ENCODE measurements at places on chromosomes 3 and 15.

DNA sequence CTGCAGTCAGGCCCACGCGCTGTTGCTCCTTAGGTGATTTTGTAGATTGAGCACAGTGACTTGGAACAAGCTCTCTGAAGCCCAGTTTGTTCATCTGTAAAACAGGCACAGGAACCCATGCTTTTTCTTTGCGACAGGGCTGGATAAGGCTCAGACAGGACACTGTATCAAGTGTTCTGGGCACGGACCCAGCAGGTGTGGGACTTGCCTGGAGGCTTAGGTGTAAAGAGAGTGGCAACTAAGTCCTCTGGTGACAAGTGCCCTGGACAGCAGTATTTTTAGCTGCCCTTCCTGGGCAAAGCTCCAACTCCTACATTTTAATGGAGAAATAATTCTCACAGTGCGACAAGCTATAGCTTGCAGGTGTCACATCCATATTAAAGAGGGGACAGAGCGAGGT is 32.2 kb downstream of the CD276 start:
- DNase-seq = peak; percentile 65

DNA sequence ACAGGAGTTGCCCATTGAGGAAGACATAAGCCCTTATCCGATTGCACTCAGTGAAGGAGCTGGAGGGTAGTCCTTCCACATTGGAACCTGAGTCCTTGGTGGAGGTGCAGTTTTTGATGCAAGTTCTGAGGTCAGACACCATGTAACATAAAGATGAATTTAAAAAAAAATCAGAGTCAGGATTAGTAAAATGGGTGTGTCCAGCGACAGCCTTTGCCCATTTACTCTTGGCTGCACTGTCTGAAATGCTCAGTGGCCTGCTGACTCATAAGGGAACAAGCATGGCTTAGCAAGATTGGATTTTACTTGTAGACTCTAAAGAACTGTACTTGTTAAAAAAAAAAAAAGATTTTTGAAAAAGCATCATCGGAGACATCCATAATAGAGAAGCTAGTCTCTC is 241.1 kb upstream of the TOPAZ1 start:
- DNase-seq = no peak

DNA sequence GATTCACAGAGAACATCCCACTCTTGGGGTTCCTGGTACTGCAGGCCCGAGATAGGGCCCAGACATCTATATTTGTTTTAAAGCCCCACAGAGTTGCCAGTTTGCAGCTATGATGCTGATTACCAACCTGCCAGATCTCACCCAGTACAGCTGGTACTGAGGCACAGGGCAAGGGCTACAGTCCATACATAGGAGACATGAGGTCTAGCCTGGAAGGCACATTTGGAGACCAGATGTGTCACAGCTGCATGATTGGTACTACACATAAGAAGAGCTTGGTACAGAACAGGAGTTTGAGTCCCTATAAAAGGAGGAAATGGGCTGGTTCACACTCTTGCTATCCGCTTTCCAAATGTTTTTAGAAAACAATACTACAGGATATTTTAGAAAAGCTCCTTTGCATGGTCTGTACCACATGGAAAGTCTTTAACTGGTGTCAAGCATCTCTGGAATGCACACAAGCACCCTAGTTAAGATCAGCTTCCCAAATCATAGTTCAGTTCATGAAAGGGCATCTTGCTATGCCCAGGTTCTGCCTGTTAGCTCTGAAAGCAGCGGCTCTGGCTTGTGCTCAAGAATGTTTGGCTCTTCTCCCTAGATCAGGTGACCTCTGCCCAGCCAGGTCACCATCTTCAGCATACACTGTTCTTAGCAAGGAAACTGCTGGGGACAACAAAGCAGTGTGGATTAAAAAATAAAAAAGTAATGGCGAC is 20.6 kb downstream of the MTMR14 start:
- no peak for DNase-seq

DNA sequence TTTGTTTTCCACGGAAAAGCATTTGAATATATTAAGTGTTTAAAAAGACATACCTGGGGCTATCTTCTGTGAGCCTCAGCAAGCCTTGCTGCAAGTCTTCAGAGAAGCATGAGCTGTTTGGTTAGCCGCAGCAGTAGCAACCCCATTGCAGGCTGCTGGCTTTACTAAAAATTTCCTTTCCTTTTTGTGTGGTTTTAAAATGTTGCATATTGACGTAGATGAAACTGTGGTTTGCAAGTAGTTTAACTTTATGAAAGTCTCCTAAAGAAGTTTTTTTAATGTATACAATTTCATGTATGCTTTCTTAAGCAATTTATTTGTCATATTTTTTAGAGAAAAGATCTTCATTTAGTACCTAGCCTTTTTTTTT is at the start of gene GPR171:
Gene GPR171, minus strand, starts transcription at position 166 of the 370 bp plus-strand sequence. CDS start 3,830 bp downstream, outside the sequence.
- no peak for DNase-seq

GRCh38 chr15:98163319-98164045 is 203.0 kb downstream of the ARRDC4 start:
- DNase-seq = no peak

GRCh38 chr3:48077815-48078214 is 61.6 kb upstream of the MAP4 start:
- DNase-seq = no peak

- DNase-seq = no peak
Observed at GRCh38 chr15:70470556-70471191, 292.7 kb downstream of the UACA start.

GRCh38 chr15:81293728-81294515 is 30.0 kb downstream of the STARD5 start:
- no peak for DNase-seq

DNA sequence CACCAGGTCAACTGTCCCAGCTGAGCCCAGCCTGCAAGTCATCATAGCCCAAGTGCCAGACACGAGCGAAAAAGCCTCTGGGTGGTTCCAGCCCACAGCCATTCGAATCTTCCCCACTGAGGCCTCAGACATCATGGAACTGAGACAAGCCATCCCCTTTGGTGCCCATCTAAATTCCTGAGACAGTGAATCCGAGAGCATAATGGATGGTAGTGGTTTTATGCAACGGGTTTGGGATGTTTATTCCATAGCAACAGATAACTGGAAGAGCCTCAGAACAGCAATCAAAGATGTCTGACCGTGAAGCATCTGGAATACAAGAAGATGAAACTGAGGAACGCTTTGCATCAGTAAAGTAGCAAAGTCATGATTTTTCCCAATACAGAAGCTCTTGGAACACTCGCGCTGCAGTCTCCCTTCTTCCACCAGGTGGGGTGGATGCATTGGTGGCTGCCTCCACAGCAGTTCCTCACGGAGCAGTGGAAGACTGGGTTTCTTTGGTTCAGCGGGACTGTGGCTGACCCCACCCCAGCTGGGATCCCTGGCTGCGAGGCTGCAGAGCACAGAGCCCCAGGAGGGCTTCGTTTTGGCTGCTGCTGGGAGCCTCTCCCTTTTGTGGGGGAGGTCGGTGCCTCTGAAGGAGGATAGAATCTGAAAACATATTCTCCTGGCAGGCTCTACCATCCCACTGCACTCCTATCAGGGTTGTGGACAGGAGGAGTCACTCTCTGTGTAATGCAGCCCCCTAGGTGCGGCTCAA is 26.4 kb upstream of the PDE8A start:
- peak; percentile 27 for DNase-seq

GRCh38 chr3:50961386-50961785 is 286.7 kb downstream of the DOCK3 start:
- DNase-seq = no peak

DNA sequence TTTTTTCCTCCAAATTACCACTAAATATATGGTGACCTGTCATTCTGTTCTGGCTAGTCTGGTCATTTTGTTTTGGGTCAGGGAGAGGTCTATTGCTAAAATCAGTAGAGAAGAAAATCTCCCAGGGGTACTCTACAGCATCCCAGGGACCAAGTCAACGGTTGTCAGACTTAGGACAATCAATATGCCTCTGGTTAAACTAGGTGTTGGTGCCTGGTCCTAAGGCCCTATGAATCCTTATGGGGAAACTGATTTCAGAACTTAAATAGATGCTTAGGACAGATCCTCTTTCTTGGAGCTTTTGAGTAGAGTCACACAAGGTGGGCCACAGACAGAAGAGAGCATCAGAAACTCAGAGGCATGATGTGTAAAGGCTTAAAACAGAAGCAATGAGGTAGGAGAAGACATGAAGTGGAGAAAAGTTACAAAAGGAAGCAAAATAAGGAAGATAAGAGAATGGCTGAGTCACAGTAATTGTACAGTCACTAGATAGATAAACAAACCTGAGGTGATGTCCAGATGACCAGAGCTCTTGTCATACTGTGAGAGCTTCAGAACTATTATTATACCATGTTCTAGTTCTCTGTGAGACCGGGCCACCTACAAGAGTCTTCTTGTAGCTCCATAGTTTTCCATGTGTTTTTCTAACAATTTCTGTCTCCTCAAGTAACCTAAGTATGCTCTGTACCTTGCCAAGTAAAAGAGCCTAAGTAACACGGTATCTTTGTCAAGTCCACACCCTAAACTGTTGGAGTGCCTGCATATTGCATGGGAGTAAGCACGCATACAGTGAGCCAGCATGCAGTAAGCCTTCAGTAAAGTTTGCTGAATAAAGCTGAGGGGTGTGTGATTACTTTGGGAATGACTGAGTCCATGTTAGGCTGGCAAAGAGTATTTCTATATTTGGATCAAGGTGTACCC is 44.6 kb upstream of the LEKR1 start:
- DNase-seq = no peak

GRCh38 chr3:33385423-33385822 is 54.8 kb downstream of the UBP1 start:
- DNase-seq = no peak

DNA sequence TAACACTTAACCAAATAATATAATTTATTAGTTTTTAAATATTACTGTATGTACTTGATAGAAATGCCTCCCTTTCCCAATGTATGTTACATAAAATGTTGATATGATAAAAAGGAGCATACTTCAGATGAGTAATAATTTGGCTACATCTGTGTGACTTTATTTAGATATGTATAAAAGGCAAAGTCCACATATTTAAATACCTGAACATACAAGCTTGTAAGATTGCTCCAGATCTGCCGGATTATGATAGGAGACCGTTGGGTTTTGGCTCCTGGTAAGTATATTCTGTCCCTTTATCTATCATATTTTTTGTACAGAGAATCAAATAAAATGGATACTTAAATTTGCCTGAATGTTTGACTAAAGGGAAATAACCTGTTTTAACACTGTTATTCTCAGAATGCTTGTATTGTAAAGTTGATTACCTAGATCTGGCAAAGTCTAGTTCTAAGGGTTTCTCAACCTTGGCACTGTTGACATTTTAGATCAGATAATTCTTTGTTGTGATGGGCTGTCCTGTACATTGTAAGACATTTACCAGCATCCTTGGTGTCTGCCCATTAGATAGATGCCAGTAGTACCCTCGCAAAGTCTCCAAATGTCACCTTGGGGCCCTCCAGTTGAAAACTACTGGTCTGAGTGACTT is 38.5 kb downstream of the LRCH3 start:
- no peak for DNase-seq

DNA sequence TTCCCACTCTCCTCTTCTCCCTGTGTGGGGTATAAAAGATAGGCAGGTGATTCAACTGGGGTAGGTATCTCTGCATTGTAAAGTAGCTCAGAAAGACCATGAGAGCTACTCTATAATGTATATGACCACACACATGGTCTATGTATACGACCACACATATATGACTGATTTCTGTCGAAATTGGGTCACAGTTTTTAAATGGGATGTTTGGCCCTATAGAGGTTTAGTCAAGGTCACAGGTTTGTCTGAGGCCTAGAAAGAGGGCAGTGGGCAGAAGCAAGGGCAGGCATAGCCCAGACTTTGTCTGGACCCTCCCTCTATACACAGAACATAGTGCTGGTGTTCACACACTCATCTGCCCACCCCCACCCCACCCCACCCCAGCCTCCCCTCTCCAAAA is 4.4 kb downstream of the LAMP3 start:
- no peak for DNase-seq

DNA sequence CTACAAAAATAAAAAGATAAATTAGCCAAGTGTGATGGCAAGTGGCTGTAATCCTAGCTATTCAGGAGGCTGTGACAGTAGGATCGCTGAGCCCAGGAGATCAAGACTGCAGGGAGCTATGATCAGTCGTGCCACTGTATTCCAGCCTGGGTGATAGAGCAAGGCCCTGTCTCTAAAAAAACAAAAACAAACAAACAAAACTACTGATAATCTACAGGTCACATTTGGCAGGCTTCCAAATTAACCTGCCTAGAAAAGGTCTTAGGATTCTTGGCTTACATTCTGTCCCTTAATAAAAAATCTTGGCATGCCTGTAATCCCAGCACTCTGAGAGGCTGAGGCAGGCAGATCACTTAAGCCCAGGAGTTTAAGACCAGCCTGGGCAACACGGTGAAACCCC is 33.4 kb upstream of the SETD2 start:
- no peak for DNase-seq

- no peak for DNase-seq
Observed at GRCh38 chr3:138946663-138947494, at the start of the genes FOXL2 and FOXL2NB. FOXL2 (minus strand) TSS chr3:138947137; CDS start chr3:138946722, 415 bp downstream. FOXL2NB (plus strand) TSS chr3:138947217; CDS start chr3:138947365, 148 bp downstream.

DNA sequence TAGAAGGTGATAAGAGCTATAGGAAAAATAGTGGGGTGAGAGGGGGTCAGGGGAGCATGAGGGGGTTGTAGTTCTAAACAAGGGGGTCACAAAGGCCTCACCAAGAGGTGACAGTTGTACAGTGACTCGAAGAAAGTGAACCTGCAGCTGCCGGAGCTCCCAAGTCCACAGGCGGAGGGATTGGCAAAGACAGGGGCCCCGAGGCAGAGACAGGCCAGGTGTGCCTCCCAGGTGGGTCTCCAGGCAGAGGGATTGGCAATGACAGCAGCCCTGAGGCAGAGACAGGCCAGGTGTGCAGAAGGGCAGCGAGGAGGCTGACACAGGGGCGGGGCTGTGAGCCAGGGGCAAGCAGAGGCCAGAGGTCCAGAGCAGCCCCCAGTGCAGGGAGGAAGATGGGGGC is 63.7 kb downstream of the DNAJB8 start:
- peak; percentile 41 for DNase-seq

DNA sequence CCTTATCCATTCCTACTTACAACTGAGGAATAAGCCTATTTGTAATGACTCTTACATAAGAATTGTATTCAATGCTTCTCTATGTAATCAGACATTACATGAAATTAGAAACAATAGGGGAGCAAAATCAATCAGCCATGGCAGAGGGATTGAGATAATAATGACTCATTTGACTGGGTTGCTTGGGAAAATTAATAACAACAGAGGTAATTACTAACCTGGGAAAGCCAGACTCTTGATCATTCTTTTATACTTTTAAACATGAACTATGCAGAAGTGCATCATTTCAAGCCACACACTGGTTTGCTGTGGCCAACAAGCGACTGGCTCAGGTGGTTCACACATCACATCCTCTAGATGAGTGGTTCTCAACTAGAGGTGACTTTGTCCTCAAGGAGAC is 126.3 kb upstream of the CRBN start:
- DNase-seq = no peak

Data from NCI-H2081 (cell line).